NCI-H1092 (cell line): ENCODE measurements at places on chromosomes 6 and 20.

- DNase-seq, result no peak
Measured at GRCh38 chr20:13873831-13874230, 89.0 kb downstream of the NDUFAF5 start.

- no peak for DNase-seq
Measured at GRCh38 chr20:60000271-60001042, 42.2 kb downstream of the CDH26 start.

- DNase-seq, result no peak
Measured at GRCh38 chr6:140567466-140567865, 1193.0 kb upstream of the CITED2 start.

GRCh38 chr6:152218887-152219286 is 411.4 kb downstream of the ESR1 start:
- no peak for DNase-seq

DNA sequence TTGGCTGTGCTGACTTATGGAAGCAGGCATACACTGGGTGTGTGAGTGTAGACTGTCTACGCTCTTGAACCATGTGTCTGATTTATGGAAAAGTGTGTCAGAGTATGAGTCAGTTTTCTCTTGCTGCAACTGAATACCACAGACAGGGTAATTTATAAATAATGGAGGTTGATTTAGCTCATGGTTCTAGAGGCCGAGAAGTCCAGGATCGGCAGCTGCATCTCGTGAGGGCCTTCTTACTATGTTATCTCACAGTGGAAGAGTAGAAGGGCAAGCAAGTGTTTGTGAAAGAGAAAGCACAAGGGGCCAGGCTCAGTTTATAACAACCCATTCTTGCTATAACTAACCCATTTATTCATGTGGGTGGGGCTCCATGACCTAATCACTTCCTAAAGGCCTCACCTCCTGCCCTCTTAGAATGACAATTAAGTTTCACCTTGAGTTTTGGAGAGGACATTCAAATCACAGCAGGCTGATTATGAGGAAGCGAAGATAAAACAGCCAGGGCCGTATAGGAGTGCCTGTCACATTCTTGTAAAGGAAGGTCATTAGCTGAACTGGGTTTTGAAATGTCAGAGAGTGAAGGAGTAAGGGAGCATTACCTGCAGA is 6.7 kb downstream of the GPR31 start:
- no peak for DNase-seq

DNA sequence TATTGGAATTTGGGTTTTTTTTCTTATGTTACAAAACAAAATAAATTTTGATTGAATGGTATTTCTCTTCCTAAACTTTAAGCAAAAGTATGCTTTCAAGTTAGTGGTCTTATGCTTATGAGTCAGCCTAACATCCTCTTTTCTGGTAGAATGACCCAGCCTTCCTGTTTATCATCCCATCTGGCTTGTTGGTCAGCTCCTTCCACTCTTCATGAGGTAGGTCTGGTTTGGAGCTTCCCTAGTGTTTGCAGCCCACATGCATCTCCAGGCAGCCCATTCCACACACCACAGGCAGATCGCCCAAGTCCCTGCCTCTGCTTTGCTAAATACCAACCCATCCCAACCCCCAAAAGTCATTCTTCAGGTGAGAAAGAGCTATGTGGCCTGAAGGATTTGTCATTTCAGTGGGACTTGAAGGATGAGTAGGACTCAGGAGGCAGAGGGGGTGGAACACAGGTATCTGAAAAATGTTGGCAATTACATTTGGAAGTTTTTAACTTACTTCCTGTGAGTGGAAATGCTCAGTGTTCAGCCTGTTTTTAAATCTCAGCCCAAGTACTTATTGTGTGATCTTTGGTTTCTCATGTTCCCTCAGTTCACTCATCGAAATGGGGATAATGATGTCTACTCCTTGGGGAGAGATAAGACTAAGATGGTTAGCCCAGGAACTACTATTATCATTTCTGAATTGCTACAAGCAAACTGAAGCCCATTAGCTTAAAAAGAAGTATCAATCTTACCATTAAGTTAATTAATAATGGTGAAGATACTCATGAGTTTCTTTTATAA is 294.0 kb downstream of the ADGB start:
- no peak for DNase-seq

- no peak for DNase-seq
Measured at GRCh38 chr20:33840759-33841435, 29.7 kb downstream of the CHMP4B start.

DNA sequence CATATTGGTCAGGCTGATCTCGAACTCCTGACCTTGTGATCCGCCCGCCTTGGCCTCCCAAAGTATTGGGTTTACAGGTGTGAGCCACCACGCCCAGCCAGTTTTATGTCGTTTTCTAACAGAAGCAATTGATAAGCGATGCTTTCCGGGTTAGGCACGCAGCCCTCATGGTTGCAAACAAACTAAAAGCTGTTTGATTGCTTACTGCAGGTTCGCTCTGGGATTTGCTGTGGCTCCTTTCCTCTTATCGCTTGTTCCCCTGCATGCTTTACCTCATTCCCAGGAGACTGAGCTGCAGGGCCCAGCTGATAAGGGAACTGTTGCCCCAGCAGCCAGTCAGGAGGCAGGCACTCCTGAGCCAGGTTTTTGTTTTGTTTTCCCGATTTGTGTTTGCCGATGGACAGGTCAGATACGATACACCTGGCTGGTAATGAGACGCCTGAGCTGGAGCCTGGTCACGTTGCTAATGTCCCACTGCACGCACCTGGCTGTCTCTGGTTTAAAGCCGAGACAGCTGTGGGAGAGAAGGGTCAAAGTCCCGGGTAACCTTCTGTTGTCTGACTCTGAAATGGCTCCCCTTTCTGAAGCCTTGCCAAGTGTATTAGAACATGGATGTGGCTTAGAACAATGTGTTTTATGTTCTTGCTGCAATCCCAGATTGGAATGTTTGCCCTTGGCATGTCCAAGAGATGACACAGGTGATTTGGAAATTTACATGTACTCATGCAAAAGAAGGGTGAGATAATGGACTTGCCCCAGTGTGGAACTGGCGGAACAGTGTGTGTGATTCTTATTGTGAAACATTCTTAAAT is 19.9 kb downstream of the DSP start:
- DNase-seq, result peak; percentile 18

DNA sequence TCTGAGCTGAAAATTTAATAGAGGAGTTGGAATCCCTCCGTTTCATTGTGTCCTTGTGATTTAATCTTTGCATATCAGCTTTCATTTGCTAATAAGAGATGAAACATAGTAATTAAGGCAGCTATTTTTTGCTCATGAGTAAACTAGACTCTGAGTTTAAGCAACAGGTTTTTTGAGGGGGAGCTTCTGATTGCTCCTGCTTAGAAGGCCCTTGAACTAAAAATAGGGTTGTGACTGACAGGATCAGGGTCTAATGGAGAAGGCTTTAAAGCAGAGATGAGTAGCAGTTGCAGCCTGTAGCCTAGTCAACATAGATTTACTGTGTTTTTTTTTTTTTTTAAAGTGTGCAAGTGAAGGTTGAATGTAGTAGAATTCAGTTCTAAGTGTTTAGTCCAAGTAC is 17.4 kb downstream of the HSF2 start:
- DNase-seq, result no peak

- DNase-seq, result no peak
Measured at GRCh38 chr6:71468841-71469700, 180.5 kb downstream of the OGFRL1 start.

DNA sequence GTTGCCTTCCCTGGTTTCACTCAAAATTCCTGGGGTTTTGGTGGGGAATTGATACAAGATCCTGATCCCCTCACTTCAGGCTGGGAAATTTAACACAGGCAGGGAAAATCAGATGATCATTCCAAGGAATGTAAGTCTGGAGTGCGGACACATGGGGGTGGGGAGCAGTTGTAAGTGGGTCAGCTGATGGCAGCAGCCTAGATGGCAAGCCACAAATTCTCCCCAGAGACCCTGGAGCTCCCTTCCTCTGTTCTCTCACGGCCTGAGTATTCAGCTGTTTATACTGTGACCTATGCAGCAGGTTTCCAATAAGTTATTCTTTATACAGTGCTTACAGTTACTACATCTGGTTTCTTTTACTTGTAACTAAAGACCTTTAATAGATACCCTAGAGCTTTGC is 144.9 kb downstream of the SH3BGRL2 start:
- DNase-seq, result no peak

GRCh38 chr6:125294925-125295324 is 6.8 kb downstream of the HDDC2 start:
- peak; percentile 19 for DNase-seq

GRCh38 chr6:62283796-62284411 is 2.1 kb downstream of the KHDRBS2 start:
- no peak for DNase-seq

- DNase-seq, result no peak
Measured at GRCh38 chr6:124659427-124659826, 302.8 kb upstream of the RNF217 start.

GRCh38 chr6:56864171-56864616 is 90.7 kb upstream of the BEND6 start:
- no peak for DNase-seq

GRCh38 chr6:137704802-137705159 is 162.3 kb upstream of the TNFAIP3 start:
- no peak for DNase-seq

GRCh38 chr20:60258255-60258863 is 300.1 kb downstream of the CDH26 start:
- no peak for DNase-seq

DNA sequence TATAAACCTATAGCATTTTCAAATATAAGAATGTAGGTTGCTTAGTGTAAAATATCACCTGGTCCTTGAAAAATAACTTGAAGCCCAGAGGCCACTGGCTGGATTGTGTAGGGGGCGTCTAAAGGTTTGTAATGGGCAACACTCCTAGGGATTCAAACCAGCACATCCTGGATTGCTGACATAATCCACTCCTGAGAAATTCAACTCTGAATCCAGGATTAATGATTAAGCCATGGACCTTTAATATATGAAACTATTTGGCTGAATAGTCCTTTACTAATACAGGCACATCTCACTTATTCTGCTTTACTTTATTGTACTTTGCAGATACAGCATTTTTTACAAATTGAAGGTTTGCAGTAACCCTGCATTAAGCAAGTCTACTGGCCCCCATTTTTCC is 160.8 kb downstream of the UBE3D start:
- no peak for DNase-seq

- no peak for DNase-seq
Measured at GRCh38 chr6:56684342-56685101, 41.8 kb upstream of the DST start.

DNA sequence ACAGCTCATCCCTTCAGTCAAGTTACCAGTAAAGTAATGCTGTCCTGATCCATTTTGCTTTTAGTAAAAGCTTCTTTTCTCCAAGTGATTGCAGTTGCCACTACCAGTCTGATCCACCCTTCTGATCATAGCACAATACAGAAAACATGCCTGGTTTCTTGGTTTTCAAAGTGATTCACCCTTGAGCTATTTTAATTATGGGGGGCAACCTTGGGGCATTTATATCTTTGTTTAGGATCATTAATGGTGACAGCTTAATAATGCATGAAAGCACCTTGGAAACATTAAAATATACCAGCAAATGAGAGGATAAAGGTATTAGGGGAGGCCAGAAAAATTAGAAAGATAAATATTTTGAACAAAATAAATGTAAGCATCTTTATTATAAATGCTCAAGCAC is 38.4 kb downstream of the LRRC1 start:
- no peak for DNase-seq

DNA sequence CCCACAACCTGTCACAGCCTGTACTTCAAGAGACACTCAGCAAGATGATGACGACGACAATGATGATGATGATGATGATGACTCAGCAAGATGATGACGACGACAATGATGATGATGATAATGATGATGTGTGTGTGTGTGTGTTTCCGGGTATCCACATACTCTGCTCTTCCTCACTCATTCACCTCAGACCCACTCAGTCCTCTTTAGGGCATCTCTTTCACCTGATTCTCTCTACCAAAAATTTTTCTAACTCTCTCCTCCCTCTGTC is 1.2 kb upstream of the EIF6 start:
- DNase-seq, result no peak

- no peak for DNase-seq
Measured at GRCh38 chr6:48475275-48475674, 364.3 kb upstream of the PTCHD4 start.

DNA sequence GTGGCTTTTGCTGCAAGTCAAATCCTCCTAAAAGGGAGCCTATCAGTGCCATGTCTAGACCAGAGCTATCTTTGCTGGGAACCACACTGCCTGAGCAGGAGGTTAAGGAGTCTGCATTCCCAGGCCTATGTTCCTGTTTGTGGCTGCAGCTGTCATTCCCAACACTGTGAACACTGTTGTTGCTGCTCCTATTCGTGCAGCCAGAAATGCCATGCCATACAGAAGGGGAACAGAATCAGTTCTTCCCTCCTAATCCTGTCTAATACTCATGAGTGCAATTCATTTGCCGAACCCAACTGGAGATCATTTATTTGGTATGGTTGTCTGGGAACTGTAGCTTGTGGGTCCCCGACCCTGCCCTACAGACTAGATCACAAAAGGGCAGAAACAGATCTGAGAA is 406.5 kb upstream of the GJE1 start:
- no peak for DNase-seq

DNA sequence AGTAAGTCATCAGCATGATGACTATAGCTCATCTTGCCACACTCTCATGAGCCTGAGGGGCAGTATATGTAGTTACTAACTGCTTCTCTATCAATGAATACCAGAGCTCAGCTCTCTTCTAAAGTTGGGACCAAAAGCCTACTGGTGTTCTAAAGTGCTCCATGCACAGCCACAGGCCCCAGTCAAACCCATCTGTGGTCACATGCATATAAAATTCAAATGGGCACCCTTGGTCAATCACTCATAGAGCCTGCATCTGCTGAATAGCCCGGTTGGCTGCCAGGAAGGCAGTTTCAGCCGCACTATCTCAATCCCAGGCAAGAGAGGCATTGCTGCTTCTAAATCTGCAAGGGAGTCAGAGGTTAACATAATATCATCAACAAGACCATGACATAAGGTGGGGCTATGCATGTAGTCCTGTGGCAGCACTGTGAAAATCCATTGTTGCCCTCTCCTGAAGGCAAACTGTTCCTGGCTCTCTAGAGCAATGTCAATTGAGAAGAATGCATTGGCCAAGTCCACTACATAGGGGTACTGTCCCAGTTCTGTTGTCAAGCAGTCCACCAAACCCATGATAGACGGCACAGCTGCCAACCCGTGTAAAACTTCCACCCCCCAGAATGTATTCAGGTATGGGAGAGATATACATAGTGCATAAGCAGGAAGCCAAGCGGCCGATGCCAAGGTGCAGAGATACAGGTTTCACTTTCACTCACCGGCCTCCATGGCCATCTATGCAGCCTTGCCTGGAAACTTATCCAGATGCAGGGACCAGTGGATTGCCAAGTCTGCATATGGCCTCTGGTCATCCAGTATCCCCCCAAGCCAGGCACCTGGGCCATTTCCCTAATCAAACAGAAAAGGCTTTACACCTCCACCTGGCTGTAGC is 76.2 kb downstream of the ALDH8A1 start:
- DNase-seq, result no peak

DNA sequence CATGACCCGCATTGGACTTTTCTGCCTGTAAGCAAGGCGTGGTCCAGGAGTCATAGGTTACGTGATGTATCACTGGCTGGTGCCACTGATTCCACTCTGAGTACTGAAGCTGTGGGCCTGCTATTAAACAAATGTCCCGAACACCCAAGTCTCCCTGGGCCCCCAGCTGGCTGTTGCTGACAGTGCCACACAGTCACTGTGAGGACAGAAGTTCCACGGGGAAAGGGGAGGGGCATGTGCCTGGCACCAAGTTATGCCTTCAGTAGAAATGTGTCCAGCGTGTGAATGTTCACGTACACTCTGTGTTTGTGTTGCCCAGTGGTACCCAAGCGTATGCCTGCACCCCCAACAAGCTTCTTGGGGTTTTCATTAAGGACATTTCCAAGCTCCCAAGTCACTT is 171.4 kb upstream of the QKI start:
- DNase-seq, result no peak

- DNase-seq, result no peak
Measured at GRCh38 chr6:169328112-169328801, 74.6 kb upstream of the THBS2 start.
